ENCODE measurements at places on chromosomes 16 and 17.

DNA sequence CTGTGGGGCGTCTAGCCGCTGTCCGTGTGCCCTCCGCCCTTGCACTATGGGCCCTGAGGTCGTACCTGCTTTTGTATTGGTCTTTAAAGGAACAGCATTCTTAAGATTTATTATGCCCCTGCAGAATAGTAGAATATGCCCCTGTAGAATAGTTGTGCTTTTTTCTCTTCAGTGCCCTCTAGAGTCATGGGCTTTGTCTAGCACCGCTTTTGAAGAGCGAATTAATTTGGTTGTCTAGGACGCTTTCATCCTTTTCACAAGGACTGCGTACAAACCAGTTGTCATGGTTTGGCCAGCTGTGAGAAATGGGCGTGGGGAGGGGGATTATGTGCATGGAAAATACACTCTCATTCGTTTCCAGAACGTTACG is 621 bp downstream of the CEP95 start:
- DNase-seq, result no peak

- no peak for DNase-seq
These were observed 7.2 kb downstream of the SPPL2C start for GRCh38 chr17:45851873-45852272.

DNA sequence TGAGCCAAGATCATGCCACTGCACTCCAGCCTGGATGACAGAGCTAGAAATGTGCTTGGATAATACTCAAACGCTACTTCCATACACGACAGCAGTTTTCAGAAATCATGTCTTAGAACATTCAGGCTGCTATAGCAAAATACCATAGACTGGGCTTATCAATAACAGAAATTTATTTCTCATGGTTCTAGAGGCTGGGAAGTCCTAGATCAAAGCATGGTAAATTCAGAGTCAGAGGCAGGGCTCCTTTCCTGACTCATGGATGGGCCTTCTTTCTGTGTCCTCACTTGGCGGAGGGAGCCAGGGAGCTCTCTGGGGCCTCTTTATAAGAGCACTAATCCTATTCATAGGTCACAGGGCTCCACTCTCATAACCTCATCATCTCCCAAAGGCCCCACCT is 24.5 kb upstream of the HERPUD1 start:
- DNase-seq, result no peak

GRCh38 chr17:58917228-58917627 is 161.6 kb downstream of the PPM1E start:
- no peak for DNase-seq

GRCh38 chr16:715477-716199 is 720 bp downstream of the METRN start:
- peak; percentile 72 for DNase-seq

DNA sequence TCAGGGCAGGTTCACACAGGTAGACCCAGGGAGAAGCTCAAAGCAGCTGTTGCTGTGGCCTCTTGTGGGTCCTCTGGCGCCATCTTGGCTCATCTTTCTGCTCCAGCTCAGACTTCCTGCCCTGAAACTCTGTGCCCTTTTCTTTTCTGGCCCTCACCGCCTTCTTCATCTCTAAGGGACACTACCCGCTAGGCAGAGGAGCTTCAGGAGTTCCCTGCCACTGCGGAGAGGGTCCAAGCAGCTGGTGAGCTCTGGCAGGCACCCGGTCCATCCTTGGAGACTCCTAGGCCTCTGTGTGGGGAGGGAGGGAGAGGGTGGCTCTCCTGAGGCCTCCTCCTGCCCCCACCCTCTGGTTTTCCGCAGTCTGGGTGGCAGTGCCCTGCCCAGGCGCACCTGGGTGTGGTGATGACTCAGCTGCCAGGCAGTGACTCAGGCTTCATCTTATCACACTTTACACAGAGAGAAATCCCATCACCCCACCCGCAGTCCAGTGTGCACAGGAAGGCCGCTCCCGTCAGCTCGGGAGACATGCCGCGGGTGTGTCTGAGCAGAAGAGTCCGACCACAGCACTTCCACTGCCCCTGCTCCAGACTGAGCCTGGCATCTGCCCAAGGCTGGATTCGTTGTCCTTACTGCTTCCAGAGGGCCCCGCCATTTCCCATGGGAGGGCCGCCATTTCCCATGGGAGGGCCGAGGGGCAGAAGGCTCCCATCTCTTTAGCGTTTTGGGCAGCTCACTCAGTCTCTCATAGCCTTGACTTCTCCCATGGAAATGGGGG is 7.3 kb downstream of the NT5C start:
- DNase-seq, result no peak

DNA sequence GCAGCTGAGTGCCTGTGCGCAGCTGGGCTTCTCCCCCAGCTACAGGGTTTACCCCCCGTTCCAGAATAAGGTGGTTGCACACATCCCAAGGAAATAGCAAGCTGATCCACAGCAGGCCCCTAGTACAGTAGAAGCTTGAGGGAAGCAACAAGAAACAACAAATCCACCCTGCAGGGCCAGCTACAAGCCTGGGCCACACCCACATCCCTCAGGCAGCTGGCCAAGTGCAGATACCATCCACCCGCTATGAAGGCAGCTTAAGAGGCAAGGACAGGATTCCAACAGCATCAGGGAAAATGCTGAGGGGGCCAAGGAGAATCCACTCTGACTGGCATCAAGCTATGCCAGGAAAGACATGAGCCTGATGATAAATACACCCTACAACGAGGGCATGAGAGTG is 66.9 kb upstream of the RCVRN start:
- no peak for DNase-seq

GRCh38 chr16:55329791-55330428 is 5.9 kb downstream of the IRX6 start:
- no peak for DNase-seq

GRCh38 chr16:77359065-77359502 is 75.8 kb downstream of the ADAMTS18 start:
- DNase-seq, result no peak
